HCT116 (cell line): ENCODE measurements at places on chromosomes 2 and 18. TPM values are rescaled to one million over a fixed set of nuclear protein-coding genes. Genes with fewer than 3 reads are reported as not detected.

GRCh38 chr2:118146315-118147283 lies 58.3 kb downstream of the INSIG2 start:
- peaks cover 6% of the 10 kb centered on the region for H3K4me1 ChIP-seq
- H3K27me3 ChIP-seq: no peaks in the 10 kb centered on the region
- no peak overlapping the region for H3K4me3 ChIP-seq
- no peak for DNase-seq

ITGA4 gene
- 0.49 TPM for total RNA-seq

DNA sequence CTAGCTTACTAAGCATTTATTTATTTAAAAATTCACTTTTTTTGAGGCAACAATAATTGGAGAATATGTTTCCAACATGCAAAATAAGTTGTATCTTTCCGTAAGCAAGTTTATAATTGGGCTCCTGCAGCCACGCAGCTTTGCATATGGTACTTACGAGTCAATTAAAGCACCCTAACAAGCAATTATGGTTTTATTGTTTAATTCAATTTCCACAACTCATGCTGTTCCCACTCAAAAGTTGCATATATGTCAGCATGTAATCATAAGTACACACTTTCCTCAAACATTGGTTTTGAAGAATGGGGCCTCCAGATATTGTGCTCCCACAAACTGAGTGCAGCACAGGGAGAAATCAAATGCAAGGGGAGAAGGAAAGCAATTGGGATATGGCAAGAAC lies 585.1 kb upstream of the HNMT start:
- H3K4me1 ChIP-seq: no peaks in the 10 kb centered on the region
- no peaks in the 10 kb centered on the region for H3K27me3 ChIP-seq
- no peak overlapping the region for H3K27ac ChIP-seq
- no peak overlapping the region for H3K4me3 ChIP-seq

UGT1A4 gene
- total RNA-seq: 0.12 TPM

SERPINB4 gene
- total RNA-seq: not detected

DNA sequence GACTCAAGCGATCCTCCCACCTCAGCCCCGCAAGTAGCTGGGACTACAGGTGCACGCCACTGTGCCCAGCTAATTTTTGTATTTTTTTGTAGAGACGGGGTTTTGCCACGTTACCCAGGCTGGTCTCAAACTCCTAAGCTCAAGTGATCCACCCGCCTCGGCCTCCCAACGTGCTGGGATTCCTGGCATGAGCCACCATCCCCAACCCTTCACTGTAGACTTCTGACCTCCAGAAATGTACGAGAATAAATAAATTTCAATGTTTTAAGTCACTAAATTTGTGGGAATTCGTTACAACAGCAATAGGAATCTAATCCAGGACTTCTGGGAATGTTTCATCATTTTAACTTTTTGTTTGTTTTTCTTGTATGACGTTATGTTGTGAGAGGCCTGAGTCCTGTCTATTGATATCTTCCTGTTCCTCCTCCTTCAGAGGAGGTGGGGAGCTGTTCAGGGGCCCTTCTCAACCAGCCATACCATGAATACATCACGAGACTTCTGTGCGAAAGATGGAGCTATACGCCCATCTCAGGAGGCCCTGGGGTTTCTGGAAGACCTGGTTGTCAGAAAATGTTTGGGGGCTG lies 40.0 kb downstream of the TEX44 start:
- H3K27me3 ChIP-seq: no peaks in the 10 kb centered on the region
- DNase-seq: no peak

- H3K27ac ChIP-seq: no peak overlapping the region
- H3K4me1 ChIP-seq: peaks cover 4% of the 10 kb centered on the region; the same call in 1 of the 2 replicates
- DNase-seq: no peak
- H3K27me3 ChIP-seq: no peaks in the 10 kb centered on the region
- no peaks in the 10 kb centered on the region for H3K36me3 ChIP-seq
Measured at GRCh38 chr2:225998653-225999052, 599.1 kb downstream of the NYAP2 start.

DNA sequence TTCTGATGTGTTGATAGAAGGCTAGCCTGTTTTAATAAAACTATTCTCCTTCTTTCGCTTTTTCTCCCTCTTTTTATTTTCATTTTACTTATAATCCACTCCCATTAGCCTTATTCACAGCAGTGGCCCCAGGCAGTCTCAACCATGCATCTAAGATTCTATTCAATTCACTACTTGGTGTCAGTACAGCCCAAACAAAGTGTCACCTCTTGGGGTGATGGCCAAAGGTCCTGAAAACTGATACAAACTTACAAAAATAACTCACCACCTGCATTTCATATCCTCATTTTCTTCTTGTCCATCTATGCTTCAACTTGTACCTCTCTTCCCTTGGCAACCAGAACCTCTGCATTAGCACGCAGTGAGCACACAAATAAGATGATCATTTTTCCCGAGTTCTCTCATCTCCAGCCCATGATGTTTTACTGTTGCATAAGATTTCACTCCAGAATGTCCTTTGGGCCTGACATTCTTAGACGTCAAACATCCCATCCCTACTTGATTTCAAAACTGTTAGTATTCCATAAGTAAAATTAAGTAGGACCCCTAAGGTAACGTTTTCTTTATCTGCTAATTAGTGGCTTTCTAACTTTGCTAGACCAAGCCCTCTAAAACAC lies 559.3 kb upstream of the TNP1 start:
- DNase-seq: no peak
- peaks cover 74% of the 10 kb centered on the region for H3K27me3 ChIP-seq
- H3K4me1 ChIP-seq: no peaks in the 10 kb centered on the region
- no peak overlapping the region for H3K4me3 ChIP-seq
- no peaks in the 10 kb centered on the region for H3K36me3 ChIP-seq

GRCh38 chr2:120859128-120859527 lies 123.5 kb downstream of the GLI2 start:
- no peak overlapping the region for H3K27ac ChIP-seq
- no peak overlapping the region for H3K4me3 ChIP-seq
- H3K4me1 ChIP-seq: peaks cover 23% of the 10 kb centered on the region
- no peaks in the 10 kb centered on the region for H3K27me3 ChIP-seq
- no peaks in the 10 kb centered on the region for H3K36me3 ChIP-seq

DNA sequence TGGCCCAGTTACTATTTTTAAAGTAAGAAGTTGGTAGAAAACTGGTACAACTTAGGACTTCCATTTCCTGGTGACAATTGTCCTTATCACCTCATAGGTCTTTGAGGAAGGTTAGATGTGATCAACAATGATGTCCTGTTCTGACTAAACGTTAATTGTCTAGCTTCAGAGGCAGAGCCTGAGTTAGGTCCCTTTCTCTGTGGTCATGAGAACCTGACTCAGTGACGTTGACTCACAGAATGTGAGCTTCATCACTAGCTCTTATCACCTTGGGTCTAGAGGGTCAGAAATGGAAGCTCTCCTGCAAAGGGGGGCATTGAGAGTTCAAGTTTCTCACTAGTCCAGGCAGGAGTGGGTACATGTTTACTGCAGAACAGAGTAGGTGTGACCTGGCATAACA lies 60.6 kb upstream of the ATP8B1 start:
- no peak overlapping the region for H3K27ac ChIP-seq
- H3K4me3 ChIP-seq: no peak overlapping the region
- no peaks in the 10 kb centered on the region for H3K36me3 ChIP-seq
- DNase-seq: no peak
- no peaks in the 10 kb centered on the region for H3K4me1 ChIP-seq
- H3K27me3 ChIP-seq: no peaks in the 10 kb centered on the region

DNA sequence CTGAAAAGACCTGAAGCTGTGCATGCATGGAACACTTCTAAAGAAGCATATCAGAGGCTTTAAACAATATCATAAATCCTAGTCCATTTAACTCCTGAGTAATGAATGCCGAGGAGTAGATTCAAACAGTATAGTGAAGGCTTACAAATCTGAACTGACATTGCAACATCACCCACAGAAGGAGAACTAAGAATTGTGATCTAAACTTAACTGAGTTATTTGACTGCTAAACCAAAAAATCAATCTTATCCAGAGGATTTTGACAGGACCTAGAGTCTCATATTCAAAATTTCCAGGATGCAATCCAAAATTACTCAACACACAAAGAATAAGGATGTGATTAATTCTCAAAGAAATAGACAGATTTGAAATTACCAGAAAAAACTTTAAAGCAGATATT lies 181.0 kb downstream of the SLC39A10 start:
- H3K4me3 ChIP-seq: no peak overlapping the region
- H3K27me3 ChIP-seq: no peaks in the 10 kb centered on the region
- H3K4me1 ChIP-seq: no peaks in the 10 kb centered on the region
- H3K36me3 ChIP-seq: no peaks in the 10 kb centered on the region
- no peak for DNase-seq

DNA sequence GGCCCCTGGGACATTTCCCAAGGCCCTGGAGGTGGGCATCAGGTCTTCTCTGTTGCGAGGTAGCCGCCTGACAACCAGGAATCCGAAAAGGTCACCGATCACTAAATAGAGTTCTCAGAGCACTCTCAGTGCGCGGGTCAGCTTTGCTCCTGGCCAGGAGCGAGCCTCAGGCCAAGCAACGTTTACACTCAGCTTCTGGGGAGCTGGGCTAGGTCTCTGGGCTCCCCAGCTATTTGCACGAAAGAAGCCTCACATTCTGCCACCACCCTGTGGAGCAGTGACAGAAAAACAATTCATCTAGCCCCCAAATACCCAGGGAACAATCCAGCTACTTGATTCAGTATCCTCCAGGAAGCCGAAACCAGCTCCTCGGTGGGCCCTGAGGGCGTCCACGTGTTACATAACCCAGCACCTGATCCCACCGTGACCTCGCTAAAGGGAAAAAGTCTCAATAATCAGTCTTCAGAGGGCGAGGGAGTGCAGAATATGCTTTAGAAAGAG lies 3.3 kb downstream of the SH3BP4 start:
- H3K36me3 ChIP-seq: no peaks in the 10 kb centered on the region
- no peak for DNase-seq
- H3K27me3 ChIP-seq: no peaks in the 10 kb centered on the region
- peaks cover 30% of the 10 kb centered on the region for H3K4me1 ChIP-seq
- H3K27ac ChIP-seq: no peak overlapping the region

RAB17 gene
- total RNA-seq: 41.8 TPM
